GM12892 (cell line): ENCODE measurements at places on chromosomes 2 and 18.

- DNase-seq: no peak
These were observed 77.8 kb upstream of the STK17B start for GRCh38 chr2:196249171-196249570.

DNA sequence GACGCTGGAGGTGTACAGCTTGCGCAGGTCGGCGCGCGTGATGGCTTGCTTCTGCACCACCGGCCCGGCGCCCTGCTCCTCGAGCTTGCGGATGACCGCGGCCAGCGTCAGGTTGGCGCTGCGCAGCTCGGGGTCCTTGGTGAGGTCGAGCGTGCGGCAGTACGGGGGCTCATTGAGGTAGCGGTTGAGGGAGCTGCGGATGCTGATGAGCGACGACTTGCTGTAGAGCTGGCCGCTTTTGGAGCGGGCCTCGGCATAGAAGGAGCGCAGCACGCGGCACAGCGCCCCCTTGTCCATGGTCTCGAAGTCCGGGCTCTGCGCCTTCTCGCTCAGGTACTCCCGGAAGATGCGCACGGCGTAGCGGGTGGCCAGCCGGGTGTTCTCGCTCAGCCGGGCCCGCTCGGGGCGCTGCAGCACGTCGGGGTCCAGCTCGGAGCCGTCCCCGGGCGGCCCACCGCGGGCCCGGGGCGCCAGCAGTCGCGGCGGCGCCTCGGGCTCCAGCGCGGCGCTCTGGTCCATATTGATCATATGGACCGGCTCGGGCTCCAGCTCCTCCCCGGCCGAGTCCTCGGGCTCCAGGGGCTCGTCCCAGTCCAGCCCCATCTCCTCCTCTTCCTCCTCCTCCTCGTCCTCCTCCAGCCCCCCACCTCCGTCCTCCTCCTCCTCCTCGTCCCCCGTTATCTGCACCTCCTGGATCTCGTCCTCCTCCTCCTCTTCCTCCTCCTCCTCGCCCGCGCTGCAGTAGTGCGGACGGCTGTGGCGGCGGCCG is 523 bp downstream of the KCTD1 start:
- DNase-seq: peak; percentile 61

DNA sequence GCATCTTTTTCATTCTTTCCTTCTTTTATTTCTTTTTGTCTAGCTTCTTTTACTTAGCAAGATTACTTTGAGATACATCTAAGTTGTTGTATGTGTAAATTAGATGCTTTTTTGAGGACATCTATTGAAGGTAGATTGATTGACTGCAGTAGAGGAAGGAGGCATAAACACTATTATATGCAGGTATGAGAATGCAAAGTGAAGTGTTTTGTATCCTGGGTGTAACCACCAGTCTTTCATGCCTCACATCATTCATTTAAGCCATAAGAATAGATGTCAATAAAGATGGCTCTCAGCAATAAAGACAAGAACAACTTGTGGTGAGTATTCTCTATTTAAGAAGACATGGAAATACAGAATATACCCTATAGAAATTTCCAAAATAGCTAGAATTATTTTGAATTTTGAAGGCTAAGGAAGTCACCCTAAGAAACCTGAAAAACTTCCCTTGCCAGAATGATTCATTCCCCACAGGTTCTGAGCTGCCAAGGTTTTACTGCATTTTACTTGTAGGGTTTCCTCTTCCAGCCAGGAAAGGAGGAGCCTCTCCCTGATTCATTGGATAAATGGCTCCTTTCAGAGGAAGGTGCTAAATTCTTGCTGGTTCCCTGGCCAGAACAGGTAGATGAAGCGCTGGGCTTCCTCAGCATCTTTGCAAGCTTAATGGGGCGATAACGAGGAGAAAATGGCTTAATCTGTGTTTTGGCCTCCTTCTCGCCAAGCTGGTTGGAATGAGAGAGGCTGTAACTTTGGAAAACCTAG is 279.8 kb upstream of the SLC14A2 start:
- DNase-seq: no peak

DNA sequence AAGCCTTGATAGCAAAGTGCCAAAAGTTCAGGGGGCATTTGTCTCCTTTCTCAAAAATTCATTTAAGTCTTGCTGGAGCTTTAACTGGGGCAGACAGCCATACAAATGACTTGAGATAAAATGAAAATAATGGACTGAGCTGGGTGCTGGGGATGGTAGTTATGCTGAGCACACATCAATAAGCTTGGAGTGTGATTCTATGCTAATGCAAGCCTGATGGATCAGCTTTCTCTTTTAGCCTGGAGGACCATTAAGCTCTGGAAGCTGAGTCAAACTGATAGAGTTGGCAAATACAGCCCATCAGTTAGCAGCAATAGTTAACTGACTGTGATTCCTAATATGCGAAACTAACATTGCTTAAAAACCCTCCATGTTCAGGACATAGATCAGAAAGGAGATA is 98.0 kb downstream of the CAMKMT start:
- DNase-seq: no peak

GRCh38 chr2:69985688-69986087 is 24.3 kb upstream of the ASPRV1 start:
- no peak for DNase-seq

- DNase-seq: no peak
These were observed 39.1 kb downstream of the CUL3 start for GRCh38 chr2:224545884-224546644.

DNA sequence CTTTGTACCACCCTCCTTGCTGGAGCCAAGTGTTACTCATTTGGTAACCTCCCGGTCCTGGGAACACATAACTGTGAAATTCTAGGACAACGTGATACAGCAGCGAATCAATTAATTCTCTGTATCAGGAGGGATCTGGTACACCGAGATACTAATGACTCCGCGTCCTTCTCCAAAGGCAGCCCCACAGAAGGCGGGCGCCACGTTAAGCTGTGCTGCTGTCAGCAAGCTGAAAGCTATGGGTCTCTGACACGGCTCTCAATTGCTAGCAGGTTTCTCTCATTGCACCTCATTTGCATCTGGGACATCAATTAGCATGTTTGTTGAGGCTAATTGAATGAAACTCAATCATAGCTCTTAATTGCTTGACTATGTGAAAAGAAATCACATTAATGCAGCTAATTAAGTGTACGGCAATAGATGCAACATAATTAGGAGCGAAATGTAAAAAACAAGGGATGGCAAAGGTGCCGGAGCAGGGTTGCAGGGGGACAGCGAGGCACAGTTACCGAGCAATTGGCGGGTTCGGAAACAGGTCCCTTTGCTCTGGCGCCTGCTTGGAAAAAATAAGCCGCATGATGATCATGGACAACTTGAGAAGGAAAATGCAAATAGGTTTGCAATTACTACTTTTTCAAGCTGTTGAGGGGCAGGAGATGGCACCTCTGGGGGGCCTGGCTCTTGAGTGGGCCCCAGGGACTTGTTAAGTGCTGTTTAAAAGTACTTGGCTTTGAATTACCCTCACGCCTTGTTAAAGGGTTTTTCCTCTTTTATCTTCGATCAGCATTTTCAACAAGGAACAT is 264.2 kb downstream of the GBX2 start:
- no peak for DNase-seq

- DNase-seq: no peak
These were observed 41.9 kb upstream of the PCBP1 start for GRCh38 chr2:70045405-70045804.

GRCh38 chr2:37421686-37422085 is 77.3 kb downstream of the QPCT start:
- DNase-seq: no peak

GRCh38 chr2:58895857-58896256 is 654.7 kb upstream of the FANCL start:
- DNase-seq: no peak

DNA sequence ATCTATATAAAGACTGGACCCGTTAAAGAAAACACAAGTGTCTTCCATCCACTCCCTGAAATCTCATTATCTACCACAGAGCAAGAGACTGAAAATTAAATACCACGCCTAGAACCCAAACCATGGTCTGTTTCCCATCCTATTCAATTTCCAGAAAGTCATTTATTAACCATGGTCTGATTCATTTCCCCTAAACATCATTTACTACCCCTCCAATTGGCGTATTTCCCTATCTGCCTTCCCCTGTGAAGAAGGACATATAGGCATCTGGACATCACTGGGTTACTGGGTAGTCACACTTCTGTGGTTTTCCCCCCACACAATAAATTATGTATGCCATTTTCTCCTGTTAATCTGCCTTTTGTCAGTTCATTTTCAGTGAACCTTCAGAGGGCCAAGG is 30.8 kb downstream of the CCDC93 start:
- DNase-seq: no peak

DNA sequence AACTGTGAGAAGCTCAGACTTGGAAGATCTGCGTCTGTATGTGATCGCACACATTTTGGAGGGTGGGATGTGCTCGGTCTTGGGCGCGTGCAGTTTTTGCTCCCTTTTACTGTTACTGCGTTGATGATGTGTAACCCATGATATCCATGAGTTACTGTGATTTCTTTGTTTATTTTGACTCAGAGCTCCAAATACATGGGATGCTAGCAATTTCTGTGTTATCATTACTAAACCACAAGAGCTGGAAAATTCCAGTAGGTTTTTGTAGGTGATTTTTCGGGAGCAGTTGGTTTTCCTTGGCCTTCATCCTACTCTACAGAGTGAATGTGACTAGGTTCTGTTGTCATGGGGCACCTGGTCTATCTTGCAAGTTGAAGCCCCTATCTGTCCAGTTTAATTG is 124.2 kb downstream of the AGAP1 start:
- no peak for DNase-seq

DNA sequence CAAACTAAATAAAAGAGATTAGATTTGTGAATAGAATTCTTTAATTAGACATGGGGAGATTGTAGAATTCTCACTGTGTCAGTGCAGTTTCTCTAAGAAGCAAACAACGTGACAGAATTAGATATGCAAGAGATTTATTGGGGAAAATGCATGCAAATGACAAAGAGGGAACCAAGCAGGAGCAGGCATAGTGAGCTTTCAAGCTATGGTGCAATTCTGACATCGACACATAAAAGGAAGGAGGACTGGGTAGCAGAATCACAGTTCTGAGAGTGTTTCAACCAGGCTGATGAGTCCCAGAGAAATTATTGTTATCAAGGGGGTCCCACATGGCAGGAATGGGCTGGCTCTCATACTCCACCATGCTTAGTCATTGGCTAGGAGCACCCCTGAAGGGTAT is 338.4 kb downstream of the FIGN start:
- no peak for DNase-seq

DNA sequence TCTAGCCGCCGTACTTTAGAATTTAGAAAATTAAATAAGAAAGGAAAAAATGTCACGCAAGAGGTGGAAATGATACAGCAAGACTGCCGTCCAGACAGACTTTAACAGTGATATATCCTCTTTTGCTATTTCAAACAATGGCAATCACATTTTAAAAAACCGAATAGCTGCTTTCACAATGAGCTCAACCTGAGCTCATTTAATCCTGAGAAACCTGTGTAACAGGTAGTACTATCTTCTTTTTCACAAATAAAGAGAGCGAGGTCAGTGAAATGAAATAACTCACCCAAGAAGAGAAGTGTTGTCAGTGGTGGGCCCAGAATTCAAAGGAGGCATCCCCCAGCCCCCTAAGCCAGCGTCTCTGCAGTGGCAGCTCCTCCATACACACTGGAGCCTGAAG is 60.7 kb upstream of the DAPL1 start:
- DNase-seq: no peak

DNA sequence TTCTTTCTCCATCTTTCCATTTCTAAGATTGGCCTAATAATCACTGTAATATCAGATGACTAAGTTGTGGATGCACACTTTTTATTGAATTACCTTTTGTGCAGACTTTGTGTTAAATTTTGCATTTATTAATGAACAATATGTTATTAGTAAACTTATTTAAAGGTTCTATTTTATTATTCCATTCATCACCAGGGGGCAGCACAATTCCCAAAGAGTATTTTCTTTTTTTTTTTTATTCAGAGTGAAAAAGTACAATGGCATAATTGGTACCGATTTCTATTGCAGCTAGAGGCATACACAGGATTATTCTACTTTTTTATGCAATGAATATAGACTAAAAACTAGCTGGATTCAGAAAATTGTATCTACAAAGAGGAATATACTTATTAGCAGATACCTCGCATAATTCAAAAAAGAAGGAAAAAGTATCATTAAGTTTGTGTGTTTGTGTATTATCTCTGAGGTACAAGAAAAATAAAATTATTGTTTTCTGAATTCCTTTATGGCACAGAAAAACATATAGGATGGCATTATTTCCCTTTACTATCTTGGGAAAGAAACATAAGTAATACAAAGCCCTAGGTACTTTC is 390.6 kb downstream of the ERBB4 start:
- no peak for DNase-seq

DNA sequence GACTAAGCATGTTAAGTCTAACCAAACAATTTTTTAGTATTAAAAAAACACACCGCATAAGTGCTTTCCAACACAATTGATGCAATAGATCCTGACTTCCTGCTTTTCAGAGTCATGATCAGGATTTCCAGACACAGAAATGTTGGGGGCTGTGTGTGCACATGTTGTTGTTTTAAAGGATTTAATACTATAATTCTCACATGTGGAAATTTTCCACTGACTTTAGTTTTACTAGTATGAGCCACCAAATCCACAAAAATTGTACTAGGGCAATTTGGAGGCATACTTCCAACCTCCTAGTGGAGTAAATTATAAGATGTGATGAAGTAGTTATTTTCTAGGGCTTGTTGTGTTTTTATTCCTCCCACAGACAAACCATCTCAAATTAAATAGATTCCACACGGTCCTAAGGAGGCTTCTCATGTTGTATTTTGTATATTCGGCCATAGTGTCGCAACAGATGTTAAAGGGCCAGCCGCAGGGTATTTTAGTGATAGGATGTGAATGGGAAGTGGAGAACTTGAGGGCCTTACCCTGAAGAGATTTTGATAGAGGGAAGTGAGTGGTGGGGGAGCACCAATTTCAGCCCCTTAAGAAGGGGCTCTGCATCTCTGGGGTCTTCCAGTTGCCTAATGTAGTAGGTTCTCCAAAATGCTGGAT is 108.9 kb upstream of the KLF7 start:
- no peak for DNase-seq

DNA sequence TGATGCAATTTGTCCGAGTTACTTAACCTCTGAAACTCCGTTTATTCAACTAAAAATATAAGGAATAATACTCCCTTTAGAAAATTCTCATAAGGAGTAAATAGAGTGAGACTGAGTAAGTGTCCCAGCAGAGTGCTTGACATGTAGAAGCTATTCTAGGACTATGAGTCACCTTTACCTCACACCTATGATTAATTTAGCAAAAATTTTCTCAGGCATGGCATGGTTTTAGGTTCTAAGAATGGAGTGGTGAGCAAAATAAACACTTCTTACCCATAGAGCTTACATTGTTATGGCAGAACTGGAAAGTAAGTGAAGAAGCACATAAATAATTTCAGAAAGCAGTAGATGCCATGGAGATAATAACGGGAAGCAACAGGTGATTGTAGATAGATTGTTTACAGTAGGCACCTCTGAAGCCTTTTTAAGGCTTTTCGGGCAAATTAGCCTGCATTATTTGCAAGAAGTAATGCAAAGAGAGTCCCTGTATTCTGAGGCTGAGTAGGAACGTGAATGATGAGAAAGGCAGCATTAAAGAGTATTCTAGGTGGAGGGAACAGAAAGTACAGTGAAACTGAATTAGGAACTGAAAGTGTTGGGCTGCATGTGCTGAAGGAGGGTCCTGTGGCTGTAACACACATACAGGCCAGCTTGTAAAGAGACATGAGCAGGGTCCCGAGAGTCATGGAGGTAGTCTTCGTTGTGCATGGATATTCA is 209.2 kb downstream of the ZNF407 start:
- DNase-seq: peak; percentile 19

- DNase-seq: no peak
These were observed 33.5 kb upstream of the MAP4K3 start for GRCh38 chr2:39470580-39470979.

- no peak for DNase-seq
These were observed 299.3 kb downstream of the RND3 start for GRCh38 chr2:150188177-150188576.

GRCh38 chr18:77067291-77068061 is 65.1 kb downstream of the MBP start:
- DNase-seq: no peak
